ENCODE measurements at places on chromosomes 2 and 18. TPM values are rescaled to one million over a fixed set of nuclear protein-coding genes. Genes with fewer than 3 reads are reported as not detected.

DNA sequence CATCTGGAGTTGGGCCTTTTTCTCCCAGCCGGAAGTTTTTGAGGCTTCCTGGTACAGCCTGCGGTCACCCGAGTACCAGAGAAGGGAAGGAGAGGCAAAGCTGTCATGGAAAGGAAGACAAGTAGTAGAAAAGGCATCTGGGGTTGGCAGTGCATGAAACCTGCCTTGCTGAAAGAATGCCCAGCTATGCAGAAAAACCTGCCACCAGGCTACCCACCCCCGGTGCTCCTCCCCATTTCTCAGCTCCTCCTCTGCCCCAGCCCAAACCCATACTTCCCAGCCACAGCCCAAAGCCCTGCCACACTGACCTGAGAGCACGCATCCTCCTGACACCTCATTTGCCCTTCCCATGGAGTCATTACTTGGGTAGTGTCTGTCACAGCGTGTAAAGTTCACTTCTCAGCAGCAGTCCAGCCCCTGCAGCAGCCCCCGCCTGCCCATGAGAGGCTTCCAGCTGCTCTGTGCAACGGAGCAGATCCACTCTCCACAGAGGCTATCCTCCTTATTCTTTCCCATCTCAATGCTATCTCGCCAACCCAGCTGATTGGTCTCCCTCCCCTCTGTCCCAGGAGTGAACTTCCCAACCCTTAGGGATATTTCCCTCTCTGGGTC lies 40.4 kb upstream of the MAL start:
- no peaks in the 10 kb centered on the region for H3K27me3 ChIP-seq
- no peaks in the 10 kb centered on the region for H3K4me1 ChIP-seq
- H3K36me3 ChIP-seq, result no peaks in the 10 kb centered on the region
- H3K4me3 ChIP-seq, result no peak overlapping the region

DNA sequence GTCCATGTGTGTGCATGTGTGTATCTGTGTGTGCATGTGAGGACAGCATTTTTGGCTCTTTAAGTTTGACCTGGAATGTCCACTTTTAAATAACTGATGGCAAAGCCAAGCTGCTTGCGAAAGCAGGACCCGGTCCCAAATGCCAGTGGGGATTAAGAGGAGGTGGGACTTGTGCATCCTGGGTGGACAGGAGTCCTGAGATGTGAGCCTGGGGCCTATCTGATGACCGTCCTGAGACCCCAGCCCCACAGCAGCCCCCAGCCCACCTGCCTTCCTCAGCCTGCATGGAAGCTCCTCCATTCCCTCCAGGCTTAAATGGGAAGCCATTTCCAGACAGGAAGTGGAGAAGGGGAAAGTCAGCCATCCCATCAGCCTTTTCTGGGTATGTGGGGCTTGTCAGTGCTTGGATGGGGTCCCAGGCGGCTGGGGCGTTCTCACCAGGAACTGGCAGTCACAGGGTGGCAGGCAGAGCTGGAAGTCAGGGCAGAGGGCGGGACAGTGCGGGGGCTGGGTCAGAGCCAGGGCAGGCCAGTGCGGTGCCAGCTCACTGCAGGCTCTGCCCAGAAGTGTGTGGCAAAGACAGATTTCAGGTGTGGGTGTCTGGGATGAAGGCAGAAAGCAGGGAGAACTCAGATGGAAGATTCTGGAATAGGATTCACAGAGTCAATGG lies 117.8 kb downstream of the ACKR3 start:
- no peaks in the 10 kb centered on the region for H3K27me3 ChIP-seq
- H3K36me3 ChIP-seq, result no peaks in the 10 kb centered on the region

DNA sequence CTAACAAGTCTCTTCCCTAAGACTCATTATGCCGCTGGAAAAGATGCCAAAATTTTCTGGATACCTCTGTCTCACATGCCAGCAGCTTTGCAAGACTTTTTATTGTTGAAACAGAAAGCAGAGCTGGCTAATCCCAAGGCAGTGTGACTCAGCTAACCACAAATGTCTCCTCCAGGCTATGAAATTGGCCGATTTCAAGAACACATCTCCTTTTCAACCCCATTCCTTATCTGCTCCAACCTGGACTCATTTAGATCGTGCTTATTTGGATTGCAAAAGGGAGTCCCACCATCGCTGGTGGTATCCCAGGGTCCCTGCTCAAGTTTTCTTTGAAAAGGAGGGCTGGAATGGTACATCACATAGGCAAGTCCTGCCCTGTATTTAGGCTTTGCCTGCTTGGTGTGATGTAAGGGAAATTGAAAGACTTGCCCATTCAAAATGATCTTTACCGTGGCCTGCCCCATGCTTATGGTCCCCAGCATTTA lies 26.3 kb downstream of the DHRS9 start:
- peaks cover 16% of the 10 kb centered on the region for H3K36me3 ChIP-seq
- no peak for DNase-seq
- H3K27me3 ChIP-seq, result no peaks in the 10 kb centered on the region
- peaks cover 8% of the 10 kb centered on the region for H3K4me1 ChIP-seq

- DNase-seq, result no peak
- no peaks in the 10 kb centered on the region for H3K27me3 ChIP-seq
- peaks cover 27% of the 10 kb centered on the region for H3K4me1 ChIP-seq
Observed at GRCh38 chr2:120262761-120263428, 10.2 kb downstream of the RALB start.

DNA sequence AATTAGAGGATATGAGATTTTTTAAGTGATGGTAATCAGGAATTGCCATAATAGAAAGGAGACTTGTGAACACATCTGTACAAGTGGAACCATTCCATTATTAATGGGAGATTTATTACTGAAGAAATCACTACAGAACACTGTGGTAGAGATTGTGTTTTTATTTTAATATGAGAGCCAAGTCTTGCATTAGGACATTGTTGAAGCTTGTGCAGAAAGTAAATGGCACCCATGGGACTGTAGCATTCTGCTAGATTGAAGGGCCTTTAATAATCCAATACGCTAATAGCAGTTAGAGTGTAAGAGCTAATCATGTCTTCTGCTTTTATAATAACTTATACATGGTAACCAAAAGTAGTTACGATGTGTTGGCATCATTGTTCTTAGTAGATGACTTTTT lies 83.6 kb downstream of the VRK2 start:
- no peak for DNase-seq
- H3K27me3 ChIP-seq, result no peaks in the 10 kb centered on the region
- no peak overlapping the region for H3K4me3 ChIP-seq
- peaks cover 9% of the 10 kb centered on the region for H3K4me1 ChIP-seq

GRCh38 chr2:113770929-113771328 lies 14.5 kb upstream of the SLC35F5 start:
- H3K36me3 ChIP-seq, result no peaks in the 10 kb centered on the region
- DNase-seq, result no peak
- H3K4me3 ChIP-seq, result no peak overlapping the region
- no peaks in the 10 kb centered on the region for H3K4me1 ChIP-seq
- H3K27me3 ChIP-seq, result no peaks in the 10 kb centered on the region

DNA sequence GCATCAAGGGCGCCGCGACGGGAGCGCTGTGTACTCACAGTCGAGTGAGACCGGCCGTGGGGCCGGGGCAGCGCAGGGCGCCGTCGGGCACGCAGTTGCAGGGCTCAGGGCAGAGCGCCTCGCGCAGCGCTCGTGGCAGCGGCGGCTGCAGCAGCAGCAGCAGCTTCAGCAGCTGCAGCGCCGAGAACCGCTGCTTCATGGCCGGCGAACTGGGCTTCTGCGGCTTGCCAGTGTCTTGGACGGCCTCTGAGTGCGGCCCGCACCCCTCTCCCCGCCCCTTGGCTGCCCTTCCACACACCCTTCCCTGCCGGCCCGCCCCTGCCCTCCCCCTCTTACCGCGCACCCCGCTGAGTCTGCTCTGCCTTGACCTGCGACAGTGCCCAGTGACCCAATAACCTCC lies at the start of gene LHCGR:
Gene LHCGR (minus strand): TSS at position 252 of the 400 bp plus-strand sequence. CDS start 53 bp downstream, at position 199.
- DNase-seq, result no peak
- H3K36me3 ChIP-seq, result no peaks in the 10 kb centered on the region
- no peak within 1 kb of the TSS for H3K4me3 ChIP-seq
- no peaks in the 10 kb centered on the region for H3K27me3 ChIP-seq
- peaks cover 7% of the 10 kb centered on the region for H3K4me1 ChIP-seq
- H3K27ac ChIP-seq, result no peak within 1 kb of the TSS

DNA sequence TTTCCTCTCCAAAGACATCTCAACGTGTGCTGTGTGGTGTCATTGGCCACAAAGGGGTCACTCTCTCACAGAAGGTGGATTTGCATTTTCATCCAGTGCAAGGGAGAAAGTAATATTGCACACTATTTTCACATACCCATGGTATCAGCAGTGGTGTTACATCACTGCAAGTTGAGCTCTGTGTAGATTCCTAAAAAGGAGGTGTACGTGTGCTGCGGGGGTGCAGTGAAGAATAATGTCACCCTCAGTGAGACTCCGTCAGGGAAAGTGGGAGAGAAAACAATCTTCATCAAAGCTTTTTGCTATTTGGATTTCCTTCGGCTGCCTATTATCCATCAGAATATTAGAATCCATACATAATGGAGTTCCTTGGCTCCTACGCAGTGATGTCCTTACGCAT lies 733.8 kb upstream of the FANCL start:
- H3K4me3 ChIP-seq, result no peak overlapping the region
- no peak for DNase-seq
- no peak overlapping the region for H3K27ac ChIP-seq
- no peaks in the 10 kb centered on the region for H3K27me3 ChIP-seq
- no peaks in the 10 kb centered on the region for H3K4me1 ChIP-seq
- H3K36me3 ChIP-seq, result no peaks in the 10 kb centered on the region

GRCh38 chr2:55431982-55432627 lies 12.4 kb upstream of the CCDC88A start:
- no peak overlapping the region for H3K4me3 ChIP-seq
- no peak for DNase-seq
- no peaks in the 10 kb centered on the region for H3K4me1 ChIP-seq
- no peaks in the 10 kb centered on the region for H3K27me3 ChIP-seq
- H3K36me3 ChIP-seq, result no peaks in the 10 kb centered on the region

GRCh38 chr18:51006948-51007789 lies 22.8 kb upstream of the SMAD4 start:
- H3K4me3 ChIP-seq, result no peak overlapping the region
- DNase-seq, result no peak
- no peaks in the 10 kb centered on the region for H3K27me3 ChIP-seq
- no peak overlapping the region for H3K27ac ChIP-seq
- no peaks in the 10 kb centered on the region for H3K36me3 ChIP-seq
- no peaks in the 10 kb centered on the region for H3K4me1 ChIP-seq

DNA sequence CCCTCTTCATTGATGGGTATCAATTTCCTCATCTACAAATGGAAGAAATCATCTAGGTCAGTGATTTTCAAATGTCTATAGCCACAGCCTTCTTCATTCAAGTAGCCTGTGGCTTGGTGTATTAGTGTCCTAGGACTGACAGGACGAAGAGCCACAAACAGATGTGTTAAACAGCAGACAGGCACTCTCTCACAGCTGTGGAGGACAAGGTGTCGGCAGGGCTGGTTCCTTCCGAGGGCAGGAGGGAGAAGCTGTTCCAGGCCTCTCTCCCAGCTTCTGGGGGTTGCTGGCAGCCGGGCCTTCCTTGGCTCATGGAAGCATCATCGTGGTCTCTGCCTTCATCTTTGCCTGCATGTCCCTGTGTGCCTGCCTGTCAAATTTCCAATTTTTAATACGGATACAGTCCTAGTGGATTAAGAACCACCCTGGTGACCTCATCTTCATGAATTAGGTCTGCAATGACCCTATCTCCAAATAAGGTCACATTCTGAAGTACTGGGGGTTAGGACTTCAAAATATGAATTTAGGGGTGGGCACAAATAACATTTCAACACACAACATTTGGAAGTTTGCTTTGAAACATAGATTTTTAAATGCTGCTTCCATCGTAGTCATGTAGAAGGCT lies 86.5 kb downstream of the PTGR3 start:
- no peaks in the 10 kb centered on the region for H3K27me3 ChIP-seq
- H3K36me3 ChIP-seq, result no peaks in the 10 kb centered on the region
- H3K4me1 ChIP-seq, result no peaks in the 10 kb centered on the region
- H3K27ac ChIP-seq, result no peak overlapping the region
- DNase-seq, result no peak

- H3K36me3 ChIP-seq, result no peaks in the 10 kb centered on the region
- H3K4me3 ChIP-seq, result no peak overlapping the region
- H3K27me3 ChIP-seq, result no peaks in the 10 kb centered on the region
- no peaks in the 10 kb centered on the region for H3K4me1 ChIP-seq
- no peak for DNase-seq
Observed at GRCh38 chr2:110881908-110882307, 149.5 kb downstream of the ACOXL start.

DNA sequence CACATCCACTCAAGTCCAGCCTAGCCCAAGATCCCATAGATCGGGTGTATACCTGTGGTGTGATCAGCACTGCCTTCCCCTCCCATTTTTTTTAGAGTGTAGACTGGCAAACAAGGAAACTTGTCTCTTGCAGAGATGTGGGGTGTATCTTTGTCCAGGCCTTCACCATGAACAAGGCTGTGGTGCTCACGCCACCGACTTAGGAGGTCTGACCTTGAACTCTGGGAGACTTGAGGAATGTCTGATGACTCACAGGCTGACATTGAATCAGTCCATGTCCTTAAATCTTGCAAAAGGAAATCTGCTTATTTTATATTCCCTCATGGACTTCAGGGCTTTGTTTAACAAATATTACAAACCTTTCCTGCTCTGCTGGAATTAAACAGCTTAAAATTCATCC lies 4.5 kb upstream of the CTIF start:
- peaks cover 14% of the 10 kb centered on the region for H3K4me1 ChIP-seq
- H3K27me3 ChIP-seq, result no peaks in the 10 kb centered on the region
- H3K36me3 ChIP-seq, result no peaks in the 10 kb centered on the region
- H3K27ac ChIP-seq, result no peak overlapping the region
- DNase-seq, result peak; percentile 23

- DNase-seq, result no peak
- H3K4me1 ChIP-seq, result no peaks in the 10 kb centered on the region
- no peaks in the 10 kb centered on the region for H3K27me3 ChIP-seq
- H3K27ac ChIP-seq, result no peak overlapping the region
Observed at GRCh38 chr2:211729433-211729832, 809.2 kb downstream of the ERBB4 start.

DNA sequence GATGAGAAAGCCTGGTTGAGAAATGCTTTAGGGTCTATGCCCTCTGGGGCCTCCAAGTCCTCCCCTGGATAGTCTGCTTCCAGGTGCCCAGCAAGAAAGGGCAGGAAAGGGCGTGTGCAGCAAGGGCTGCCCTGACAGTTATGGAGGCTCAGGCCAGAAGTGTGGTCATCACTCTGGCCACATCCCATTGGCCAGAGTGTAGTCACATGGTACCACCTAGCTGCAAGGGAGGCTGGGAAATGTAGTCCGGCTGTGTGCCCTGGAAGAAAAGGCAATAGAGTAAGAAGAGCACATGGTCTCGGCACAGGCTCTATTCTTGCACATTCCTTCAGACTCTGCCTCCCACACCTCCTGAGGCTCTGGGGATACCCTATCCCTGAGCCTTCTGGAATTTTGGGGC lies 35.7 kb downstream of the ODC1 start:
- H3K27ac ChIP-seq, result no peak overlapping the region
- H3K27me3 ChIP-seq, result no peaks in the 10 kb centered on the region
- no peak for DNase-seq
- H3K36me3 ChIP-seq, result no peaks in the 10 kb centered on the region

LANCL1 gene
- total RNA-seq, result 27.4 TPM

ST6GAL2 gene
- total RNA-seq, result 0.59 TPM

CYTIP gene
- 3.3 TPM for total RNA-seq

MAPRE2 gene
- 107 TPM for total RNA-seq

TUBA3E gene
- total RNA-seq, result 9.5 TPM

SCYGR4 gene
- total RNA-seq, result not detected

LINC00305 gene
- total RNA-seq, result not detected

NEDD4L gene
- 45.0 TPM for total RNA-seq

ASB18 gene
- 1.9 TPM for total RNA-seq
